ENCODE measurements at places on chromosomes 4 and X.
A peak's percentile ranks its signal among the peaks of the same experiment; 100 is the strongest.

DNA sequence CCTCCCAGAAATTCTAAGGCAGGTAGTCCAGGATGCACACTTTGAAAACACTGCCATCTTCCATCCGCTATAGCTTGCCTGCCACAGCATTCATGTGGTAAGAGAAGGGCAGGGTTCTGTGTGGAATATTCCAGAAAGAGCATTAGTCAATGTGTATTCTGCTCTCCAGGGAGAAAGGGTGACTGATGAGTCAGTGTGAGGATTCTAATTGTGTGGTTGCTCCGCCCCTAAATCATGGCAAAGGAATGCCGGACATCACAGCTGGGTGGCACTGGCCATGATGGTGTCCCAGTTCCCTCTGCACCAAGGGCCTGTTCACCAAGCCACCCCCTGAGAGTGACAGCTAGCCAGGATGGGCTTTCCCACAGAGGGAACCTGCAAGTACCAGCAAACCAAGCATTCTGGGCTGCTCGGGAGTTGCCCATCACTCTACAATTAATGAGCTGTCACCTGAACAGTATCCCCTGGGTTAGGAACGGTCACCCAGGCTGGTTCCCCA, 9.5 kb downstream of the IDS start:
- DNase-seq: no peak

DNA sequence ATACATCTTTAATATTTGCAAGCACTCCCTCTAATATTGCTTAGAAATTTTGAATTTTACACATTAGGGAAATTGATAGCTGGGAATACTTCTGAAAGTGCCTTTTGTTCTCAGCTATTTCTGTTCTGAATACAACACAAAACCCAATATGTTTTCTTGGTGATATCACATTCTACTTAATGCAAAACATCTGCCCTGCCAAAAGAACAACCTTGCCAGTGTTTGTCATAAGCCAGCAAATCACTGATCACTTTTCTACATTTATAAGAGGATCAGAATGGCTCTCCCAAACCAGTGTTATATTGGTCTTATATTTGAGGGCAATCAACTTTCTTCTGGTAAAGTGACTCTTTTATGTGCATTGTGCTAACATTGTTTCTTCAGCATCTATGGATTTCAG, 126.8 kb upstream of the APOOL start:
- DNase-seq: no peak

- no peak for DNase-seq
Measured at GRCh38 chr4:157048248-157048647, 27.7 kb upstream of the GLRB start.

DNA sequence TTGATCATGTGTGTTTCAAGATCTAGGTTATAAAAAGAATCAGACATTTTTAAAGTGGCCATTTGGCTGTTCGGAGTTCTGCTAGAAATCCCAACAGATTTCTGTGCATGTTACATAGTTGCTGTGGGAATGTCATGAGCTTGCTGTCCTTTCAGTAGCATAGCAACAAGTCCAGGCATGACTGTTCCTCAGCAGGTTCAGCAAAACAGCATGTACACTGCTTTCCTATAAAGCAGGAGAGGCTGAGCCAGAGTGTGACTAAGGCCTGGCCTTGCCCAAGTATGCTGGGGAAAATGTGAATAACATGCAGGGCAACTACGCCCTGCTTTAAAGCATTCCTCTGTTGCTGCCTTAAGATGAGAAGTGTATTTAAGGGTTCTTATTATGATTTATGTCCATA, 217.1 kb upstream of the SMIM31 start:
- DNase-seq: no peak

DNA sequence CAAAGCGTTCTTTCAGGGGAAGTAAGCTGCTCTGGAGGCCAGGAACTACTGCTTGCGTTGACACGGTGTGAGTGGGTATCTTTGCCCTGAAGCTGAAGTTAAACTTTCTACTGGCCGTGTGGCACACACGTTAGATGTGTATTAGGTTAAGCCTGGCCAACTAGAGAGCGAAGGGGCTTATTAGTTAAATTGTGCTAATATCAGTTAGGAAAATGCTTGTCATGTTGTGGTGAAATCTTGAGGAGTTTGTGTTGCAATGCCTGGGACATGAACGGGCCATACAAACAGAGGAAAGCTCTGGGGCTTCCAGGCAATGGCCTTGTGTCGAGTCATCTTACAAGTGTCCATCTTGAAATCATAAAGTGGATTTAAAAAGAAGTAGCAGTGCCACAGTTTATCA, 62.6 kb downstream of the NSUN7 start:
- no peak for DNase-seq

DNA sequence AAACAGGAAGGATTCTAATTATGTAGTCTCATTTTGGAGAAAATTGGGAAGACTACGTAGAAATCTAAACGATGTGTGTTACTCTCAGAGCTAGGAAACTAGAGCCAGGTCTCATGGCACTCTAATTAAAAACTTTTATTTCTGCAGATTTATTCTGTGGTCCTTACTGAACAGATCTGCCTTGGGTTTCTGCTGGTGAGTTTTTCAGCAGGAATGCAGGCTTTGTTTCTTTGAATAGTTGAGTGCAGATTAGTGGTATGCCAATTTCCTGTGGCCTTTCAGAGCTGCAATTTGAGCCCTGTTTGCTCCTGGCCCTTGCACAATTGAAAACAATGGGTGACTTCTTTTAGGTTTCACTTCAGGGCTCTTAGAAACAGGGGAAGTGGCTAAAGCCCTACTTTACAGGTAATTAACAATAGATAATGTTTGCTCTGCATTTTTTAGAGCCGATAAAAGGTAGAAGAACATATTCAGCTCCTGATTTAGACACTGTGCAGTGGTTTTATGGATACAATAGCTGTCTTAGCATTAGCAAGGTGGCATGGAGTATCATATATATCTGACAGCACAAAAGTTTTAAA, 21.8 kb downstream of the SPRY1 start:
- no peak for DNase-seq

GRCh38 chr4:140609548-140610425, 41.0 kb upstream of the UCP1 start:
- DNase-seq: no peak

DNA sequence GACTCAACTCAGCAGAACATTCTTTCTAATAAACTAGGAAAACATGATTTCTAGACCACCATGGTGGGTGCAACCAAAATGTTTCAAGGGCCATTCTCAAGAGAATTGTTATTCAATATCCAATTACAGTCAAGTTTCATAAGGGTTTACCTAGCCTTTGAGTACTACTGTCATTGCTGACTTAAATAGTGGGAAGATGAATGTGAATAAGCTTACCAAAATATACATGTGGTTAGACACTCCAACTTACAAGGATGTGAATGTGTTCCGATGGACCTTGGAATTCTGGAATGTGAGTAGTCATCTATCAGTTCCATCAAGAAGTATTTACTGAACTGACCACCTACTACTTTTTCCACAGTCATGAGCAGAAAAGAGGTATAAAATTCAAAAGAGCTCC, 16.9 kb downstream of the SH3RF1 start:
- no peak for DNase-seq

- no peak for DNase-seq
Measured at GRCh38 chrX:8971116-8971515, 62.8 kb downstream of the FAM9B start.

DNA sequence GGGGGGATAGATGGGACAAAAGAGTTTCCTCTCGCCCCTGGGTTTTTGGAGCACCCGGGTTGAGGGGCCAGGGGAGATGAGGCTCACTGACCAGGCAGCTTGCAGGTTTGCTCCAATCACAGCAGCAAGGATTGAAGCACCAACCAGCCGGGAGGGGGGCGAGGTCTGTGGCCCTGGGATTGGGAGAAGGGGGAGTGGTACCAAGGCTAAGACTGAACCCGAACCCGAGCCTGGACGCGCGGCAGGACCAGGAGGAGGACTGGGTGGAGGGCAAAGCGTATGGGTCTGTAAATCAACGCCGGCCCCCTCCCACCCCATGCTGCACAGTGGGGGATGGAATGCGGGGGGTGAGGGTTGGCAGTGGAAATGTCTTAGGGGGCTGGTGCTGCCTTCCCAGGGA, 3.5 kb downstream of the SOX3 start:
- no peak for DNase-seq

- no peak for DNase-seq
Measured at GRCh38 chr4:161132715-161133425, 1030.9 kb downstream of the FSTL5 start.

DNA sequence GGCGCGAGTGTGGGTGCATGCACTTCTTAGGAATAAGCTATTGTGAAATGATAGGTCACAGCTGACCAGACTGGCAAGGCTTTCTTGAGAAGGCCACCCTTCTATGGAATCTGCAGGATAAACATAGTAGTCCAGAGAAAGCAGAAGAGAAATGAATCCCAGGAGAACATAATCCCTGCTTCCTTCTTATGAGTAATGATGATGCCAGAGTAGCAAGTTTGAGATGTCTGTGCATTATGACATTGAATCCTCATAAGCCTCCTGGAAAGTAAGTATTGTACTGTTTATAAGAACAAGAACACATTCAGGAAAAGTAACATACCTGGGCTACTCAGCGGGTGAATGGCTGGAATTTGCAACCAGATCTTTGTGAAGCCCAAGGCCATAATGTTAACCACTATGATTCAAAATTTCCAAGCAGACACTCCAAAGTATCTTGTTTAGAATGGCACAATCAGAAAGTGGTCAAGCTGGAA, 272.1 kb upstream of the HS3ST1 start:
- DNase-seq: no peak

DNA sequence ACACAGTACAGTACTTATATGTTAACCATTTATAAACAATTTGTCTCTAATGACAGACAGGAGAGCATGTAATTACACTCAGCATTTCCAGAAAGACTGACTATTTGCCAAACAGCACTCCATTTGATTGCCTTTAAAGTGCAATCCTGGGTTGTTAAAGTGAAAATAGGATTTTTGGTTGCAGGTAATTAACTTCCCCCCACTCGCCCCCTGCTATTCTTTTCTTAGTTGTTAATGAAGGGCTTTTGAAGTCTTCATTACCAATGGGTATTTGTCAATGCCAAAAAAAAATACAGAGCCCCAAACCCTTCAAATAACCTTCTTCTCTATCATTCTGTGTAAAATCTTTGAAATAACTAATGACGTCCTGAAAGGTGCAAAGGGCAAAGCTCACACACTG, 825.6 kb downstream of the STPG2 start:
- DNase-seq: no peak

- no peak for DNase-seq
Measured at GRCh38 chrX:96700625-96701024, 16.0 kb downstream of the DIAPH2 start.

DNA sequence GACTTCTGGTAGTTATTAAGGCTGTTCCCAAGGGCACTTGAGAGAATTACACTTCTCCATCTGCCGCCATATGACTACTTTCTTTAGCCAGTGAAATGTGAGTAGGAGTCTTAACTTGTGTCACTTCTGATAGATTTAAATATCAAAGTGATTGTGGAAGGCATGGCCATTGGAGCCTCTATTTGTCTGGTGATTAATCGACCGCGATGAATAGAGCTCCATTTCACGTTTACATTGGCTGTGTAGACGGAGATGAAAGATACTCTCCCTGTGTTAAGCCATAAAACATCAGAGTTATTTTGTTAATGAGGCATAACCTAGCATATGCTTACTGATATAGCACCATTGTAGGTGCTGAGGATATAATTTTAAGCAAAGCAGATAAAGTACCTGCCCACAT, 852.4 kb downstream of the CCSER1 start:
- no peak for DNase-seq

DNA sequence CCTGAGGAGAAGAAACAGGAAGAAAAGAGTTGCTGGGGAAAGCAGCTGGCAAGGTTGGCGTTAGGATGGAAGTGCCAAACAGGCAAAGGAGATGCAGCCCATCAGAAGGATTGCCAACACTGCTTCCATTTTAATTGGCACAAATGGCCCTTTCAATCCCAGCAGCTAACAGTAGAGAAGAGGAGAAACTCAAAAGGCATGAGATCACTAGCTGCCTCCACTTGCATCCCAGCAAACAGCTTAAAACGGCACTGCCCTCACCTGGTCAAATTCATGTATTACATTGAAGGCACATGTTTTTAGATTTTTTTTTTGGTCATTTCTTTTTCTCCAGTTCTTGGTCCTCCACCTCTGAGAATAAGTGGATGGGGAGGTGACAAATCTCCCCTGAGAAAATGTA, 14.9 kb upstream of the LOC101059915 start:
- DNase-seq: peak; percentile 27

GRCh38 chr4:71288875-71289274, 49.9 kb upstream of the SLC4A4 start:
- DNase-seq: no peak

- no peak for DNase-seq
Measured at GRCh38 chr4:167003326-167003725, 231.0 kb downstream of the SPOCK3 start.

DNA sequence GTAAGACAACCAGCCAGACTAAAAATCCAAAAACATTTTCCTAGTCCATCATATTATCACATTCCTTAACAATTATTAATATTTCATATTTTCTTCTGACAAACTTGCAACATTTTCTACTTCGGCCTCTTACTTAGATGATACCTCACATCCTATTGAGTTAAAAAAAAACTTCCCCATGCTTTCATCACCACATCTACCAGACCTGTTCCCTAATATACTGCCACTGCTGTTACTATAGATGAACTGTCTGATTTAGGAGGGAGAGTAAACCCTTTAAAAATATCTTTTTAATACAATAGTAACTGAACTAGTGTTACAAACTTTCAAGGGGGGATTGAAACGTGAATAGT, 1.5 kb downstream of the FAM200B start:
- no peak for DNase-seq

DNA sequence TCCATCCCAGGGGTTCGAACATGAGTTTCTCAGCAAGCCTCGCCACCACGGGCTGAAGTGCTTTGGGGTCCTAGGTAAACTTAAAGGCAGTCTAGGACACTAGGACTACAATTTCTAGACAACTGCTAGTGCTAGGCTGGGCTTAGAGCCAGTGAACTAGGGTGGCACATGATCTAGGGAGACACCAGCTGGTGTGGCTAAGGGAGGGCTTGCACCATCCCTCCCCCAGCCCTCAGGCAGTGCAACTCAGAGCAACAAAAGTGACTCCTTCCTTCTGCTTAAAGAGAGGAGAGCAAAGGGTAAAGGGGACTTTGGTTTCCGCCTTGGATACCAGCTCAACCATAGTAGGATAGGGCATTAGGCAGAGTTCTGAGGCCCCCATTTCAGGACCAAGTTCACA, 162.5 kb upstream of the AFF2 start:
- DNase-seq: no peak
